ENCODE measurements at places on chromosomes 3 and 15.
A peak's percentile ranks its signal among the peaks of the same experiment; 100 is the strongest.

DNA sequence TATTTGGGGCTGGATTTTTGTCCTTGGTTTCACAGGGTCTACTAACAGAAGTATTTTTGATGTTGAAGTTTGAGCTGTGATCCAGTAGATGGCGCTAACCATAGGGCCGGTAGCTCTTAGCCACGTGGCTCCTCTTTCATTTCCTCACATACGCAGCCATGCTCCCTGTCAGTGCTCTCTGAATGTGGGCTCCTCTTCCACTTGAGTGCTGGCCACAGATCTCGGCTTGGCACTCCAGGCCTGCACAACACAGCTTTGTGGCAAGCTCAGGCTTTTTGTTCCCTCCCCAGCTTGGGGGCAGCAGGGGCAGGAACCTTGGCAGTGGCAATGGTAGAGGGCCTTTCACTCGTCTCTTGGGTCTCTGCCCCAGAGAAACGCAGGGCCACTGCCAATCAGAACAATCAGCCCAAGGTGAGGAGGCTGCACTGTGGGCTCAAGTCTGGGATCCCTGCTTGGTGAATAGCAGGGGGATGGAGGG, 18.6 kb upstream of the DNAAF4 start:
- H3K36me3 ChIP-seq = no peaks in the 10 kb centered on the region
- no peak overlapping the region for H3K4me3 ChIP-seq
- DNase-seq = no peak
- no peaks in the 10 kb centered on the region for H3K4me1 ChIP-seq

DNA sequence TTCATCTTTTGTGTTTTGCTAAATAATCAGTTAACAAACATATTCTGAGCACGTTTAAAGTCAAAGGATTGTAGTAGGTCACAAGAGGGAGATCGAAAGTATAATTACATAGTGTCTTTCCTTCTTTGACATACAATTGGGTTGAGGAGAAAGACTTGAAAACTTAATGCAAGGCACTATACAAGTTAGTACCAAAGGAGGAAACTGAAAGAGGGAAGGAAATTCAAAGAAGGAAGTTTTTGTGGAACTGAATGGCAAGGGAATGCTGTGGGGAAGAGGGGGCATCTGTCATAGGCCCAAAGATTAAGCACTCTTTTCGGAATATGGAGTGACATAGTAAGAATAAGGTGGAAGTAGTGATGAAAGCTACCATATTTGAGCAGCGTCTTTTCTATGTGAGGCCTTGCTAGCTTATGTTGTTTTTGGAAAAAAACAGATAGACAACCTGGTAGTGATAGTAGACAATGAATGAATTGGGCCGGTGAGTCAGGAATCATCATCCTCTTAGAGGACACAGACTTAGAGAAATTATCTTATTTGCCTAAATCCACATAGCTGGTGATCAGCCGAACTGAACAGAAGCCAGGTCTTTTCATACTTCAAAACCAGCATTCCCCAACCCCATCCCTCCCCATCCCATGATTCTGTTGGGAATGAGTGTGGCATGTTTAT, 10.2 kb downstream of the MBNL1 start:
- H3K4me1 ChIP-seq = peaks cover 60% of the 10 kb centered on the region
- H3K36me3 ChIP-seq = no peaks in the 10 kb centered on the region
- peak overlapping the region; percentile 74 for H3K27ac ChIP-seq
- H3K27me3 ChIP-seq = no peaks in the 10 kb centered on the region

DNA sequence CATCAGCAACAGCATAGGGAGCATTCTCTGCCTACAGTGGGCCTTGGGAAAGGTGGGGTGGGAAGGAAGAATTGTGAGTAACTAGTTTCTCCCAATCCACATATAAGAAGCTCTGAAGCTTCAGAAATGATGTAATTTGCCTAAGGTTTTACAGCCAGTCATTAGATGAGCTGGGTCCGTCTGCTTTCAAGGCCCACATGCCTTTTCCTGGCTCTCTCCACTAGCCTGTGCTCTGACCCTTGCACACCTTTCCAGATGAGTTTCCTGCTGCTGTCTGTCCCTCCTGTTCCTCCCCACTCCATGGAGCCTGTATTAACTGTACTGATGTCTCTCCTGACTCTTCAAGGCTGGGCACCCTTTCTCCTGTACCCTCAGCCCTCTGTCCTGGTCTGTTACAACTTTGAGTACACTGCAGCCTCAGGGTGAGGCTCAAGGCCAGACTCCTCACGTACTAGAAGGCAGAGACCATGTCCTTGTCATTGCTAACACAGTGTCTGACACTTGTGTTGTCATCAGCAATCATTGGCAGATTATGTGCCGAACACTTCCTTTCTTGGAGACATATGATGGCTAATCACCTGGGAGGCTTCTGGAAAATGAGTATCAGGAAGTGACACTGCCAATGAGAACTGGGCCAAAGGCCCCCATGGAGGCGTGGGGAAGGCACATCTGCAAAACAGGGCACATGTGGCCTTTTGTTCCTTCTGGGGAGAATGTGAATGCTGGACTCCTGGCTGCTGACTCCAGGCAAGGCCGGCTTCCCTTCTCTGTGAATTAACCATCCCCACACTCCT, 6.6 kb downstream of the TM6SF1 start:
- no peaks in the 10 kb centered on the region for H3K36me3 ChIP-seq
- no peaks in the 10 kb centered on the region for H3K27me3 ChIP-seq
- peaks cover 24% of the 10 kb centered on the region for H3K4me1 ChIP-seq
- DNase-seq = no peak
- no peak overlapping the region for H3K27ac ChIP-seq
- H3K4me3 ChIP-seq = no peak overlapping the region

DNA sequence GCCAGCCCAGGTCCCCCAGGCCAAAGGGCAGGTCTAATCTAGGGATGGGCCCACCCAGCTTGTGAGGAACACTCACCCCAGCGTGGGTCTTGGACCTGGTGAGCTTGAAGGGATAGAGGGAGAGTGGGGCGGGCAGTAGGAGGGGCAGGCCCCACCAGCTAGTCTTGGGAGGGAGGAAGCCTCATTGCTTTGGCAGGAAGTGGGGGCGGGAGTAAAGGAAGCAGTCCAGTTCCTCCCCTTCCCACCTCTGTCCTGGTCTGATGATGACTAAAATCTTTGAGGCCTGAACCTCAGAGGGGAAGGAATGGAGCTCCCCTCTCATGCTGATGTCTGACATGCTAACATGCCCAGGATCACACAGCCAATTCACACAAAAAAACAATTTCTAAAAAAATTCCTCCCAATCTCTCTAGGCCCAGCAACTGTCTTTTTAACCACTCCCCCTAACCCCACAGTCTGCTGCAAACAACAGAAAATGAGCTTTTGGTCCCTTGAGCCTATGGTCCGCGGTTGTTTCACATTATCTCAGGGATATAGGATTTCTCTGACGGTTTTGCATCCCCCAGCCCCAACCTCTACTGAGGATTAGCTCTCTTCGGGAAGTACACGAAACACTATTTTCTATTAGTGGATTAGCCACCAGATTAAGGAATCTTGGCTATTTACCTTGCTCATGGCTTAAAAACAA, 30.7 kb upstream of the DUSP7 start:
- peak; percentile 69 for DNase-seq
- no peaks in the 10 kb centered on the region for H3K27me3 ChIP-seq
- H3K27ac ChIP-seq = peak overlapping the region; percentile 75
- H3K36me3 ChIP-seq = no peaks in the 10 kb centered on the region

GRCh38 chr3:191294291-191294690, 34.9 kb upstream of the CCDC50 start:
- no peak overlapping the region for H3K4me3 ChIP-seq

GRCh38 chr3:183572935-183573334, 17.4 kb upstream of the KLHL6 start:
- DNase-seq = no peak
- peaks cover 9% of the 10 kb centered on the region for H3K27me3 ChIP-seq
- H3K4me1 ChIP-seq = no peaks in the 10 kb centered on the region
- no peak overlapping the region for H3K27ac ChIP-seq
- no peaks in the 10 kb centered on the region for H3K36me3 ChIP-seq

All from natural killer cell treated with Interleukin-12 subunit alpha and Interleukin-12 subunit beta and Interleukin-15 and Interleukin-18, amount 100 ng/mL, for 72 hours (primary cell).